ENCODE measurements at places on chromosomes 2 and 18.
A peak's percentile ranks its signal among the peaks of the same experiment; 100 is the strongest.

- no peak for DNase-seq
Observed at GRCh38 chr2:126930970-126931590, 32.4 kb downstream of the TEX51 start.

DNA sequence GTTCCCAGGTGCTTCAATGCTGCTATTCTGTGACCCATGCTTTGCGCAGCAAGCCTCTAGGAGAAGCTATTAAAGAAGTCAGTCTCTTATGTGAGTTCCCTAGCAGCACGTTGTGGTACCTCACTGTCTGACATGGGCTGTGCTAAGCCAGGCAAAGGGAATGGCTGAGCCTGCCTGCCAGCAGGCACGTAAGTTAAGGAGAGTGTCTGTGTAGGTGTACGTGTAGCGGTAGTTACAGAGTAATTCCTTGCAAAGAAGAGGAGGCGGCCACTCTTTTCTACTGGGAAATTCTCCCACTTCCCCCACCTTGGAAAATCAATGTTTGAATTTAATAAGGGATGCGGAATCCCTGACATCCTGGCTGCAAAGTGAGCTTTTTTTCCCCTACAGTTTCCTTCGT lies 123.5 kb upstream of the LYPD1 start:
- DNase-seq: no peak

DNA sequence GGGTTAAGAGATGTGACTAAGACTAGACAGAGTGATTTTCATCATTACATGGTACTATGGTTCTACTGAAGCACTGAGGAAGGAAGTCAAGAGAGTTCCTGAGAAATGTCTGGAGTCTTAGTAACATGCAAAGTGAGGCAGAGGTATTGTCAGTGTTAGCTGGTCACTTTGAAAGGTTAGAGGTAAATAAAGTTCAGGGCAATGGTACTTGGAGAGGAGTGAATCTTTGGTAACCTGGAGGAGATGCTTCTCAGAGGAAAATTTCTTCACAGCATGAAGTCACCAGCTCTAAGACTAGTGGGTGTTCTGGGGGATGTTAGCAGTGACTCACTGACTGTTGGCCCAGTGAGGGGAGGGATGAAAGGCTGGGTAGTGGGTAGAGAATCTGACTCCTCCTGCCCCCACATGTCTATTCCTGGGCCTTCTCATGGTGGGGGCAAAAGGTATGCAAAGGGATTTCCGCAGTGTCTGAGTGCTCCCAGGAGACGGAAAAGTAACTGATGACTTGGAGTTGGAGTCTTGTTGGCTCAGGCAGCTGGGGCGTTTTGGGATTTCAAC lies 23.3 kb upstream of the IL1RN start:
- DNase-seq: no peak

DNA sequence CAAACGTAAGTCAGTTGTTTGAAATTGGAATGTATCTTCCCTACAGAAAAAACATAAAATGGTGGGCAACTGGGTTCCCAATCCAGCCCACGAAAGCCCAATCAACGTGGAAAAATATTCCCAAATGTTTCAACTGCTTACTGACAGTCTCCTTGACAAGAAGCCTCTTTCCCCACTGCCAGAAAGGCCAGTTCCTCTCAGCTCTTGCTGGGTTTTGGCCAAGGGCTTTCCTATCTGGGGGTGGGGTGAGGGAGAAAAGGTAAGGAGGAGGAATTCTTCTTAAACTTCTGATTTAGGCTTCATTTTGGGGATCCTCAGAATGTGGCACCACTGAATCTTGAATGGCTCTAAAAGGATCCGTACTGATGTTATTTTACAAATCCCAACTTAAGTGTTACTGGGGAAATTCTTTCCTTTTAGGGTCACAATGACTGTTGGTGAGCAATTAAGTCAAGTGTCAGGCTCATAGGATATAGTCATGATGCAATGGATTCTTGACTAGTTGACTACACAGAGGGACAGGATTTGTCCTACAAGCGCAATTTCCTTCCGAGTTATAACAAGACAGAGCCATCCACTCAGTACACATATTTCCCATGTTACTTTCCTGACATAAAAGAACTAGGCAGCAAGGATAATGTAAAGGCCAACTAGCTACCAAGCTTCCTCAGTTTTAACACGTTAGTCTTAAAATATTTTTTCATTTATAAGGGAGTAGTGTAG lies 73.6 kb downstream of the SPRED2 start:
- no peak for DNase-seq

GRCh38 chr2:70608373-70608772 lies 54.7 kb upstream of the TGFA start:
- DNase-seq: peak; percentile 86
